ENCODE measurements at places on chromosomes 6 and 20.
A peak's percentile ranks its signal among the peaks of the same experiment; 100 is the strongest.

DNA sequence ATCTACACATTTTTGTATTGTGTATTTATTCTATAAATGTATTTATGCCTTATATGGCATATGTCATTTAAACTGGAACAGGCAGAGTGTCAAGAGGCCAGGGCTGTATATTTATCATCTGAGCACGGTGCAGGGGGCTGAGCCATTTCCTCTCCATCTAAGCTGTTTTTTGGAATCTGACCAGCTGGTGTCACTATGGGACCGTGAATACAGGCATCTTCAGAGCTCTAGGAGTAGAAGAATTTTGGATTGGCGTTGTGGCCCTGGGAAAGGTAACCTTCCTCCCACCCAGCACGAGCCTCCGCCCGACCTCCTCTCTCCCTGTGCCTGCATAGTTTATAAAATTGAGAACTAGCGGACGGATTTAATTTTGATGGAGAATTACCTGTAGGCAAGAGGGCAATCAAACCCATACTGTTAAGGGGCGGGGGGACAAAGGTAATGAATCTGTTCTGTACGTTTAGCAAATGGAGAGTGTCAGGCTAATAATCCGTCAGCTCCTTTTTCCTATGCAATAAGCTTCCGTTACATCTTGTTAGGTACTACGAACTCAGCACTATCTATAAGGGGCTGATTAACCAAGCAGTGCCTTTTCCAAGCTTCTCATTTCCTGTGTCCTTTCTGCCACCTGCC is 29.0 kb upstream of the EEF1E1 start:
- peaks cover 22% of the 10 kb centered on the region for H3K27me3 ChIP-seq
- H3K4me3 ChIP-seq, result no peak overlapping the region
- DNase-seq, result peak; percentile 58
- H3K27ac ChIP-seq, result no peak overlapping the region
- no peaks in the 10 kb centered on the region for H3K36me3 ChIP-seq
- H3K4me1 ChIP-seq, result no peaks in the 10 kb centered on the region

DNA sequence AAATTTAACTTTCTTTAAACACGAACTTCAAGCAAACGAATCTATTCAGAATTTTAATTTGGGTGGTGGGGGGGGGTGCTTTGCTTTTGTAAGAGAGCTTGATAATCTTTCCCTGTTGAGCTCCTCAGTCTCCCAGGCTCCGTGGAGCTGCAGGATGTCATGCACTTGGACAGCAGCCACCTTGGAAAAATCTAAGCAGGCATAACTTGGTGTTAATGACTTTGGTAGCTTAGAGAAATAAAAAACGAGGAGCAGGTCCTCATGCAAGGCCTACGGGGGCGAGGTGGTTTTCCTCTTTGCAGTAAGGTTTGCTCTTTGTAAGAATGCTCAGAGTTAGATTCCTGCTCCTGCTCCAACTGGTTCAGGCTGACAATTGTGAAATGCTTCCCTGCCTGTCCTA is 102.3 kb downstream of the EDN1 start:
- H3K27ac ChIP-seq, result no peak overlapping the region
- H3K27me3 ChIP-seq, result no peaks in the 10 kb centered on the region
- no peaks in the 10 kb centered on the region for H3K36me3 ChIP-seq

DNA sequence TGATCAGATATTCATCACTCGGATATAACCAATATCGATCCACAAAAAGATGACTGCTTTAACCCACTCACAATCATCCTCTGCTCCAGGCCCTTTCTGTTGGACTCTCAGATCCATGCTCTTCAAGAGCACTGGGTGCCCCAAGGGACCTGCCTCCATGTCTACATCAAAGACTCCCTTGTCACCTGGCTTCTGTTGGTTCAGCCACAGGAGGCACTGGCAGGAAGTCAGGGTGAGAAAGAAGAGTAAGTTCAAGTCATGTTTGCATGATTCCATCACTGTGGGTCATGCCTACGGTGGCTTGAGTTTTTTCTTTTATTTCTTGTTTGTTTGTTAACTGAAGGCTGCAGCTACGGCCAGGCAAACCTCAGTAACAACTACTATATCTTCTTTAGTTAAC is 243.3 kb downstream of the ADGRG6 start:
- H3K4me3 ChIP-seq, result no peak overlapping the region
- H3K27ac ChIP-seq, result no peak overlapping the region
- no peak for DNase-seq
- peaks cover 7% of the 10 kb centered on the region for H3K27me3 ChIP-seq
- H3K36me3 ChIP-seq, result no peaks in the 10 kb centered on the region

DNA sequence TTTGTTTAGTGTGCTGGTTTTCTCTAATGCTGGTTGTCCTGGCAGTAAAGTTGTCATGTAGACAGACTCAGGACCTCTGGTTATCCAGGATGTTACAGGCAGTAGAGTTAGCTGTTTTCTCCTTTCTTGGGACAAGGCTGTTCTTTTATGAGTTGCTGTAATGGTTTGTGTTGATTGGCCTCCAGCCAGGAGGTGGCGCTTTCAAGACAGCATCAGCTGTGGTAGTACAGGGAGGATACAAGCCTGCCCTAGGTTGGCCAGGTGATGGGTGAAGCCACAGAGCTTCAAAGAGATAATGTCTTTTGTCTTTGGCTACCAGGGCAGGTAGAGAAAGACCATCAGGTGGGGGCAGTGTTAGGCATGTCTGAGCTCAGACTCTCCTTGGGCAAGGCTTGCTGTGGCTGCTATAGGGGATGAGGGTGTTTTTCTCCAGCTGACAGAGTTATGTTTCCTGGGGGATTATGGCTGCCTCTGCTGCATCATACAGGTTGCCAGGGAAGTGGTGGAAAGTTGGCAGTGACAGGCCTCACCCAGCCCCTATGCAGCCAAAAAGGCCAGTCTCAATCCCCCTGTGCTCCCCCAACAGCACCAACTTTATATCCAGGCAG is 127.2 kb upstream of the TAB2 start:
- no peak overlapping the region for H3K4me3 ChIP-seq
- H3K27ac ChIP-seq, result no peak overlapping the region
- H3K27me3 ChIP-seq, result peaks cover 4% of the 10 kb centered on the region
- DNase-seq, result peak; percentile 49
- H3K36me3 ChIP-seq, result no peaks in the 10 kb centered on the region

GRCh38 chr20:47773371-47773786 is 11.9 kb downstream of the SULF2 start:
- no peak overlapping the region for H3K27ac ChIP-seq
- H3K4me1 ChIP-seq, result no peaks in the 10 kb centered on the region
- peaks cover 65% of the 10 kb centered on the region for H3K27me3 ChIP-seq
- DNase-seq, result no peak
- H3K36me3 ChIP-seq, result no peaks in the 10 kb centered on the region

DNA sequence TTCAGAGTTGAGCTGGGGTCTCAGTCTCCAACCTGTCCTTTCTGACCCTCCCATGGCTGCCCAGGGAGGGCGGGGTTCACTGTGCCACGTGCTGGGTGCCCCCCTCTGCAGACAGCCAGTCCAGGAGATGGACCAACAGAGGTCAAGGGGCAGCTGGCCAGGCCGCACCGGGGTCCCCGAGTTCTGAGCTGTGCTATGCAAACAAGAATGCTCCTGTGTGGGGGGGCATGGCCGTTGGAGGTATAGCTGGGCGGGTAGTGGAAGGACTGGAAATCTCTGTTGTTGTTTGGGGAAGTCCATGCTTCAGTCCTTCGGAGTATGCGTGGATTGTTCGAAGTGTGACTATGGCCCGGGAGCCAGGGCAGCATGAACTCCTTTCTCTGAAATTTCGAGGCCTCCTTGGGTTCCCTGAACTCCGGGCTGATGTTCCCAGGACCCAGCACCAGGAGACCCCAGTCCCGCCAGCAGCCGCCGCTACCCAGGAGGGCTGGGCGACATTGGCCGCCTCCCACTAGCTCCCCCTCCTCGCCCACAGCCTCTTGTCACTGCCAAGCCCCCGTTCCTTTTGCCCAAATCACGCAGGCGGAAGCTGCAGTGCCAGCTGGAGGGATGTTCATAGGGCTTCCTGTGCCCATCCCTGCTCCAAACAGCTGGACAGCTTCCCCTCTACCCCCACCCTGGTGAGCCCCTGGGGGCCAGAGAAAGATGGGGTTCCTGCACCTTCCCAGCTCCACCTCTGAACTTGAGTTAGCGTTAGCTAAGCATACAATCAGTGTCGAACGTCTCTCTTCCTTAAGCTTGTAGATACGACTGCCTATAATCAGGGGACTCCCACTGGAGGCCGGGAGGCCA is 126.6 kb downstream of the TAF4 start:
- H3K27ac ChIP-seq, result no peak overlapping the region
- DNase-seq, result no peak
- H3K36me3 ChIP-seq, result no peaks in the 10 kb centered on the region
- no peak overlapping the region for H3K4me3 ChIP-seq
- no peaks in the 10 kb centered on the region for H3K4me1 ChIP-seq

DNA sequence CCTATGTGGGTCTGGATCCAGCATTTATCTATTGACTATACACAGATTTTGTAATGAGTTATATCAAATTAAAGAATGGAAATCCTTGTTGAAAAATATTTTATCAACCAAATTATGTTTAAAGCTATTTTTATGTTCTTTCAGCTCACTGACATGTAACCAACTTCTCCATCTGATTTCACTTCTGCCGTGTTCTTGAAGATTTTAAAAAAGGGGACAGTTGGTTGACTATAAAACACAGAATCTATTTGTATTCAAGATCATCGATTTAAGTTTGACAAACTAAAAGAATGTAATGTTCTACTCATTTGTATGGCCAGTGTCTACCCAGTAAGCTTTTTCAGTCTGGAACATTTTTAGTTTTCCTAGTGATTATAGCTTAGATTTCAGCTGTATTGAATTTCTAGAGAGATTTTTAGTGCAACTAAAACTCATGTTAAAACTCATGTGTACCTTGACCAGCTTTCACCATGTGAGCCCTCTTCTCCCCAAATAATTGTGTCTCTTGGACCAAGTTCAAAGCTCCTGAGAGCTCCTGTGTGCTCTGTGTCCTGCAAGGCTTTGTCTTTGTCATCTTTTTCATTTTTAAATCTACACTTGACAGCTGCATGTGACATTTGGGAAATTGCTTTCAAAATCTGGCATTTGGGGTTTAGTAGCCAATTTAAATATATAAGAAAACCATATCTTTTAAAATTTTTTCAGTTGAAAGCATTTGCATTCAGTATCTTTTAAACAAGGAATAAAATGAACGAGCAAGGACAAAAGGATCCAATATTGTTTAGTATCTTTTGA is 118.4 kb upstream of the TIAM2 start:
- no peaks in the 10 kb centered on the region for H3K27me3 ChIP-seq
- H3K27ac ChIP-seq, result no peak overlapping the region
- H3K4me3 ChIP-seq, result no peak overlapping the region
- no peak for DNase-seq

DNA sequence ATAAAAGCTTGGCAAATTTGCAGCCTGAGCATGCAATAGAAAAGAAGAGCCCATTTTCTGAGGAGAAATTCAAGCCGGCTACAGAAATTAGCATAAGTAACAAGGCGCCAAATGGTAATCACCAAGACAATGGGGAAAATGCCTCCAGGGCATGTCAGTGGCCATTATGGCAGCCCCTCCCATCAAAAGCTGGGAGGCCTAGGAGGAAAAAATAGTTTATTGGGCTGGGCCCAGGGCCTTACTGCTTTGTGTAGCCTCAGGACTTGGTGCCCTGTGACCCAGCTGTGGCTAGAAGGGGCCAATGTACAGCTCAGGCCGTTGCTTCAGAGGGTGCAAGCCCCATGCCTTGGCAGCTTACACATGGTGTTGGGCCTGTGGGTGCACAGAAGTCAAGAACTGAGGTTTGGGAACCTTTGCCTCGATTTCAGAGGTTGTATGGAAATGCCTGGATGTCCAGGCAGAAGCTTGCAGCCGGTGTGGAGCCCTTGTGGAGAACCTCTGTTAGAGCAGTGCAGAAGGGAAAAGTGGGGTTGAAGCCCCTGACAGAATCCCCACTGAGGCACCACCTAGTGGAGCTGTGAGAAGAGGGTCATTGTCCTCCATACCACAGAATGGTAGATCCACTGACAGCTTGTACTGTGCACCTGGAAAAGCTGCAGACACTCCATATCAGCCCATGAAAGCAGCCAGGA is 328.5 kb upstream of the MAP3K7 start:
- no peaks in the 10 kb centered on the region for H3K27me3 ChIP-seq
- no peak overlapping the region for H3K4me3 ChIP-seq
- H3K27ac ChIP-seq, result no peak overlapping the region
- DNase-seq, result no peak
- H3K36me3 ChIP-seq, result no peaks in the 10 kb centered on the region
- no peaks in the 10 kb centered on the region for H3K4me1 ChIP-seq
